ENCODE measurements at places on chromosomes 1 and 21.

DNA sequence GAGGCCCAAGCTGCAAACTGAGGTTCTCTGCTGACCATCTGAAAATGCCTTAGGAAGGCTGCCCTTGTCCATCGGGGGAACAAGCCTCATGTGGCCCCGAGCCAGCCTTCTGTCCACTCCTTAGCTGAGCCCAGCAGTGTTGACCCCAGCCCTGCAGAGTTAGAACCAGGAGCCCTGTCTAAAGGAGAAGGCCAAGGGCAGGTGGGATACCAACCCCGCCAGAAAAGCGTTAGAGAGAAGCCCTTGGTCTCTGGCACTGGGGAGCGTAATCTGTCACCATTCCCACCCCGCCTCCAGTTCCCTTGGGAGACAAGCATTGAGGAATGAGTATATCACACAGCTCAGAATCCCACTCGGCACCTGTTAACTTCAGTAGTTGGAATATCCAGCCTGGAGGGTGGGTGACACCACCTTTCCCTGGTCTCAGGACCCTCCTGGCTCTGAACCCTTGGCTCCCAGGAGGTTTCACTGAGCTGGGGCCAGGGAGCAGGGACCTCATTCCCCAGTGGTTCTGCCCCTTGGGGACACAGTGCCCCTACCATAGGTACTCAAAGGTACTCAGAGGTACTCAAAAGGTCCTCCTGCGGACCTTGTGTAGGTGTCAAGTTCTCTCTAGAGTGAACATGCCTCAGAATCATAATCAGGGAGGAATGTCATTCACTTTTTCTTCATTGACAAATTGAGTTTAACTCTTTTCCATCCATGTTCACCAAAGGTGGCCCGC lies 16.4 kb downstream of the ETS2 start:
- no peak for DNase-seq

- no peak for DNase-seq
Measured at GRCh38 chr21:44419679-44420078, 35.6 kb upstream of the LRRC3 start.

GRCh38 chr1:38489844-38490270 lies 369.7 kb downstream of the RRAGC start:
- DNase-seq = peak; percentile 28

- DNase-seq = no peak
Measured at GRCh38 chr1:95635811-95636210, 401.8 kb downstream of the RWDD3 start.

GRCh38 chr1:153246018-153246417 lies 13.5 kb upstream of the LORICRIN start:
- no peak for DNase-seq

GRCh38 chr21:29289317-29289716 lies 9.4 kb upstream of the BACH1 start:
- no peak for DNase-seq

GRCh38 chr1:183000167-183000962 lies 22.9 kb upstream of the LAMC1 start:
- DNase-seq = no peak

DNA sequence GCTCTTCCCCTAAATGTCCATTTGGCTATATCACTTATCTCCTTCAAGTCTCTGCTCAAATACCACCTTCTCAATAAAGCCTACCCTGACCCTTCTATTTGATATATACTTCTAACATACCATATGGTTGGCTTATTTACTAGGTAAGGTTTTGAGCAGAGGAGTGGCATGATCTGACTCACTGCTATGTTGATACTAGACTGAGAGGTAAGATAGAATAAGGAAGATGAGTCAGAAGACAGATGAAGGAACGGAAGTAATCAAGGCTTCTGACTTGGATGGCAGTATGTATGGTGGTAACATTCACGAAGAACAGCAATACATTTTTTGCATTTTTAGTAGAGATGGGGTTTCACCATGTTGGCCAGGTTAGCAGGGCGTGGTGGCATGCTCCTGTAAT lies 4.8 kb upstream of the HRNR start:
- DNase-seq = no peak

DNA sequence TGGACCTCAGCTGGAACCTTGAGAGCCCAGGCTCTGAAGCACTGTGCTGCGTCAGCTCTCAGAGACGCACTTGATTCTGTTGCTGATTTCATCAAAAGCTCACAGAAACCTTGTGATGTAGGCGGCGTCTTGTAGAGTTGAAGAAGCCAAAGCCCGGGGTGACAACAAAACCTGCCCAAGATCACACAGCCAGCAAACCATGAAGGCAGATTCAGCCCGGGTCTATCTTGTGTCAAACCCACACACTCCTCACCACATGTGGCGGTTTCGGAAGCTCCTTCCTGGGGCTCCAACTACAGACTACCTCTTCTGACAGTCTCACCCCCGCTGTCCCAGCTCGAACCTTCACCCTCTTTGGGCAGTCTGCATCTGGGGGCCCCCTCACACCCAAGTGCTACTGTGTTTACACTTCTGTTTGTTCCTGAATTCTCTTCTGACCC lies 50.4 kb downstream of the TENT5C start:
- peak; percentile 90 for DNase-seq

- DNase-seq = no peak
Measured at GRCh38 chr21:45146801-45147200, 72.4 kb downstream of the ADARB1 start.

GRCh38 chr21:37463083-37463801 lies 96.7 kb downstream of the DYRK1A start:
- peak; percentile 44 for DNase-seq

DNA sequence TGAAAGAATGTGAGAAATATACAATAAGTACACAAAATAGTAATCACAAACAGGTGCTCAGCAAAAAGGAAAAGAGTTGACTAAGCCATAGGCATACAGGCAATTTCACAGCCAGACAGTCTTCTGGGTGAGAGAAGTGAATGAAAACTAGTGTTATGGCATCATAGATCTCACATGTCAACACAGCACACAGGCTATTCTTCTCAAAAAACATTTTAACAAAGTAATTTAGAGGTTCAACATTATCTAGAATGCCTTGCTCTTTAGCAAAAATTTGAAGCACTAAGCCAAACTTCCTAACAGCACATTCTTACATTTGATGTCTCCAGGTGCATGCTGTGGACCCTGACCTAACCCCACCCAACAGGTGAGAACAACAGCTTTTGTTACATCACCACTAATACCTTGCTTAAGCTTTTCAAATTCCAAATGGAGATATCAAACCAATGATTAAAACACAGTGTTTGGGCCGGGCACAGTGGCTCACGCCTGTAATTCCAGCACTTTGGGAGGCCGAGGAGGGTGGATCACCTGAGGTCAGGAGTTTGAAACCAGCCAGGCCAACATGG lies 30.5 kb downstream of the OTUD7B start:
- no peak for DNase-seq

DNA sequence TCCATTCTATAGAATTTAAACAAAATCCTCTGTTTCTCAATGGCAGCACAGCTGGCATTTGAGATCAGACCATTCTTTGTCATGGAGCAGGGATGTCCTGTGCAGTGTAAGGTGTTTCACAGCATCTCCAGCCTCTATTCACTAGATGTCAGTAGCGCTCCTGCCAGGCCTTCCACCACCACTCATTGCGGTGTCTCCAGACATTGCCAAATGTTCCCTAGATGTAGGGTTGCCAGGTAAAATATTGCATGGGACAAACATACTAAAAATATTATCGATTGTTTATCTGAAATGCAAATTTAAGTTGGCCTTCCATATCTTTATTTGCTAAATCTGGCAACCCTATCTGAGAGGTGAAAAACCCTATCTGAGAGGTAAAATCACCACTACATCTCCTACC lies 11.7 kb downstream of the ITLN2 start:
- no peak for DNase-seq

DNA sequence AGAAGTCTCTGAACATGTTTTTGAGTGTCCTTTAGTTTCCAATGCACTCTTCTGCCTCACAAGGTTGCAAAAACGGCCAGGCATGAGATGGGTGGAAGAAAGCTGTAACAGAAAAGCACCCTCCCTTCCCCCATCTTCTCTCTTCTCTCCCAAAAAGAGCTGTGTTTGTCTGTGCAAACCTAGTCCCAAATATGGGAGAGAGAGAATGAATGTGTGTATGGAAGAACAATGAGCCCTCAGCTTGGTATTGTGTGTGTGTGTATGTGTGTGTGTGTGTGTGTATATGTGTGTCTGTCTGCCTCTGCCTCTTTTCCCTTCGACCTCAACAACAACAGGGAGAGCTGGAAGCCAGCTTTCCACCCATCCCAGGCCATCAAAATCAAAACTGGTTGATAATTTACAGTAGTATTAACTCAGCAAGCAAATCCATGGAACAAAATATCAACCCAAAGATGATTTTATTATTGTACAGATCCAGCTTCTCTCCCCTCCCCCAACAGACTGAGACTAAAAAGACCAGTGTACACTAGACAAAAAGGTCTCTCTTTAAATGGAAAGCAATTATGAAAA lies 1.8 kb downstream of the RERE start:
- no peak for DNase-seq

DNA sequence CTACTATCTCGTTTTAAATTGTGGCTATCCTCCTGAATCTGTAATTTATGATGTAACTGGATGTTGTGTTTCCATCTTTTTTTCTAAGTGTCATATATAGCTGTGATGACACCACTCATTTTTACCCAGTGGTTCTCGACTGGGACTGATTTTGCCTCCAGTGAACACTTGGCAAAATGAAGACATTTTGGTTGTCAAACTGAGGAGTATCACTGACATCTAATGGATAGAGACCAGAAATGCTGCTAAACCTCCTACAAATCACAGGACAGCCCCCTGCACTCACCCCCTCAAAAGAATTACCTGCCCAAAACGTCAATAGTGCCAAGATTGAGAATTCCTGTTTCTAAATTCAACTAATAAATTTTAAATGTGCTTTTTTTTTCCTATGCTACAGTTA lies 1.9 kb downstream of the TRMT13 start:
- DNase-seq = no peak

GRCh38 chr1:104592926-104593325 lies 843.2 kb downstream of the AMY1C start:
- no peak for DNase-seq

DNA sequence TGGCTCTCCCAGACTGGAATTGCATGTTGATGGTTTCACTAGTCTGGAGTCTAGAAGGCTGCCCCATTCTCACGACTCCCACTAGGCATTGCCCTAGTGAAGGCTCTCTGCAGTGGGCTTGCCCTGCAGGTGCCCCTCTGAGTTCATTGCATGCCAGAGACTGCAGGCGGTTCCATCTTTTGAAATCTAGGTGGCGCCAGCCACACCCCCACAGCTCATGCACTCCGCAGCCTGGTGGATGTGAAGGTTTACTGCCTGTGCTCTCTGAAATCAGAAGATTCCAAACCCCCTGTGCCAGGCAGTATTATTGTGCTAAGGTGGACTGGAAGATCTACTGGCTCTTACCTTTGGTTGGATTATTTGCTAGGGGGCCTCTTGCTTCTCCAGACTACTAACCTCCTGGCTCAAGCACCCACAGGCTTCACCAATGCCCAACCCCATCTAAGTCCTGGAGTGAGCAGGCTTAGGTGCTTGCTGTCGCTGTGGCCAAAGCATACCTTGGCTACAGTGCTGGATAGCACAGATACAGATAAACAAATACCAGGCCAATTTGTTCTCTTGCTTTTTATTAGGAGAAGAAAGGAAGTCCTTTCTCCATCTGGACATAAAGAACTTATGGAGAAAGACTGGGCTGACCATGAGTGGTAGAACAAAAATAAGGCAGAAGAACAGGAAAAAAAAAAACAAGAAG lies 83.5 kb upstream of the SIM2 start:
- DNase-seq = no peak

DNA sequence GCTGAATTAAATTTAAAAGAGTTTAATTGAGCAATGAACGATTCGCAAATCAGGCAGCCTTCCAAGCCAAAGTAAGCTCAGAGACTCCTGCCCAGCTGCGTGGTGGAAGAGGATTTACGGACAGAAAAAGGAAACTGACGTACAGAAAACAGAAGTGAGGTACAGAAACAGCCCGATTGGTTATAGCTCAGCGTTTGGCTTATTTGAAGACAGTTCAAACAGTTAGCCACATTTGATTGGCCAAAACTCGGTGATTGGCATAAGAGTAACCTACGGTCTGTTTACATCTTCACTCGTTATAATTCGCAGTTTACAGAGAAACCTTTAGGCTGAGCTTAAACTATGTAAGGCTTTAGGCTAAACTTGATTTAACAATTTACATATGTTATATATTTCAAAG lies 46.9 kb downstream of the CR1L start:
- no peak for DNase-seq

GRCh38 chr1:163055005-163055404 lies 14.2 kb upstream of the RGS4 start:
- no peak for DNase-seq

- DNase-seq = no peak
Measured at GRCh38 chr1:3508757-3509415, 54.4 kb downstream of the ARHGEF16 start.

GRCh38 chr1:22326372-22326915 lies 125.2 kb upstream of the ZBTB40 start:
- no peak for DNase-seq

DNA sequence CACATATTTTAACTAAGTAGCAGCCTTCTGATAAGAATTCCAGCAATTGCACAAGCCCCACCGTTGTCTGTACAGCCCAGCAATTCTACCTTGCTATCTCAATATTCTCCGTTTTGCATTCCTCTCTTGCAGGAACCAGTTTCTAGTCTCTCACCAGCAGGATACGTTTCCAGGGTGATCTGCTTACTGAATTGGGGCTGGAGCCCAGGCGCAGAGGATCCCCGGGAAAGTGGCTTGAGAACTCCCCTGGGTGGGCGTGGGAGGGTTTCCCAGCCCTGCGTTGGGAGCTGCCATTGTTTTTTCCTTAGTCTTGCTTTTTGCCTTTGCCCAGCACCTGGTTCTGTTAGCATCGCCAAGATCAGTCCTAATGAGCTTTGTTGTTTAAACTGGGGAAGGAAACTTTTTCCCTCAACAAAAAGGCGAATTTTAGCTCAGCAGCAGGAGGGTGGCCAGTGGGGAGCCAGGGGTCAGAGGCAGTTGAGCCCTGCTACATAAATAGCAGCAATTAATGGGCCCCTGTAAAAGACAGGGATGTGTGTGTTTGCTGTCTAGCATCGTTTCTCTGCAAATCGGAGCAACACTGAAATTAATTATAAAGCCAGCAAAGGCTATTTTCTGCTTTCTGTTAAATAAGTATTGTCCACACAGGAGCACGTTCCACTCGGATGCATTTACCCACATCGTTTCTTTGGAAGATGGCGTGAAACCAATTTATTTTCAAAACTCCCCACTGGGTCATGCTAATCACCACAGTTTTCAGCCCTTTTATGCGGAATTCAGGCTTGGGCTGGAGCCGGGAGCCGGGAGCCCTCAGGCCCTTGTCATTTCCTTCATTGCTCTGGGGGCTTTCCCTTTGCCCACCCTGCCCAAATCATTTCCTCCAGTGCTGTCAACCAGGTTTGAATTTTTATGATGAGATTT lies 36.6 kb downstream of the HUNK start:
- DNase-seq = no peak

DNA sequence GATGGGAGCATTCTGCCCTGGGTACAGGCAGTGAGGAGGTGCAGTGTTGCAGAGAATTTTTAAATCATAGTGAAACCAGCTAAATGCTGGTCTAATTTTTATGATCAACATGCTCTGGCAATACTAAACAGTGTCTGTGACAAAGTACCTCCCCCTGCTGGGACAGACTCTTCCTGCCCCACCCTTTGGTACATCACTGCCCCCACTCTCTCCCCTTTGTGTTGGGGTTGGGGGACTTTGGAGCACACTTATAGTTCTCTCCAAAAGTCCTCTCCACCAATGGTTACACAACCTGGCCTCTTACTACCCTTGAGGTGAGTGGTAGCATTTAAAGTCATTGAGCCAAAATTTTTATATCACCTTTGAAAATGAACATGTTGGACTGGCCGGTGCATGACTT lies 48.2 kb upstream of the GUCA2B start:
- DNase-seq = no peak
